Karpas-422 (cell line): ENCODE measurements at places on chromosomes 2 and 18. TPM values are rescaled to one million over a fixed set of nuclear protein-coding genes. Genes with fewer than 3 reads are reported as not detected.

DNA sequence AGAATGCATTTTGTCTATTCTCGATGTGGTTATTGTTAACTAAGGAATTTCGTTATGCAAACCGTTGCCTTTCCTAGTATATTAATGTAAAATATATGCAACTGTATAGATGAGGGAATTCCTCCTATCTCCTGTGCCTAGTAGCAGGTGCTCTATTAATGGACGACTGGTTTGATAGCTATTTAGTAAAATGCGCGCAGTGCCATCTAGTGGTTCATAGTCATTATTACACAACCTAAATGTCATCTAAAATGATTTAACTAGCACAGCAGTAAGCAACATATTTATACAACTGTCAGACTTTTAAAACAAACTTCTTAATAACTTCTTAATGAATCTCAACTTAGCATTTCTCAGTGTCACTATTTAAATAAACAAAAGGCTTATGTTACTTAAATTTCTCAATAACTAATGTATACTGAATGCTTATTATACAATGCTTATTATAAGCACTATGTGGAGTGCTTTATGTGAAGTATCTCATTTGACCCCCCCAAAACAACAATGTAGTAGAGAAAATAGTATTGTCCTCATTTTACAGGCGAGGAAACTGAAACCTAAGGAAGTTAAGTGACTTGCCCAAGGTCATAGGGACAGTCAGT, 77.9 kb downstream of the DTNA start:
- DNase-seq, result peak; percentile 84

- no peak for DNase-seq
These were observed 141.3 kb downstream of the PXDN start for GRCh38 chr2:1603059-1603458.

DNA sequence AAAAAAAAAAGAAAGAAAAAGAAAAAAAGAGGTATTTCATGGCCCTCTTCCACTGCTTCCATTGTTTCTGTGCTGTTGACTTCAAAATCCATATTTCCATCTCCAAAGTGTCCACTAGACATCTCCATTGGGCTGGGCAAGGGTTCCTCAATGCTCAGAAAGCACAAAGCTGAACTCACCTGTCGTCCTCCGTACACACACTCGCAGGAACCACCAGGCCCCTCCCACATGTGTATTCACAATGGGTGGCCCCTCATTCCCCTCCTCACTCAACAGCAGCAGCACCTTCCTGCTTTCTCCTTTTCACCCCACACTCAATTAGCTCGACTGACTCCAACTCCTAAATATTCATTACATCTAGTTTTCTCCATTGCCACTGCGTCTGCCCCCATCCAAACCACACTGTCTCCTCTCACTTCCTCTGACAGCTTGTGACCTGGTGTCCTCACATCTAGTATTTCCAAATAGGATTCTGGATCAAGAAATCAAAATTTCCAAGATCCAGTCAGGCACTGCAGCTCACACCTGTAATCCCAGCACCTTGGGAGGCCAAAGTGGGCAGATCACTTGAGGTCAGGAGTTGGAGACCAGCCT, 25.2 kb downstream of the OSBPL1A start:
- DNase-seq, result no peak

ACYP2 gene
- 19.8 and 22.8 TPM in 2 replicates for total RNA-seq

PLGLB2 gene
- total RNA-seq, result 3.2 and 11.1 TPM in 2 replicates

GRCh38 chr2:138209009-138209408, 244.7 kb downstream of the HNMT start:
- DNase-seq, result no peak

DNA sequence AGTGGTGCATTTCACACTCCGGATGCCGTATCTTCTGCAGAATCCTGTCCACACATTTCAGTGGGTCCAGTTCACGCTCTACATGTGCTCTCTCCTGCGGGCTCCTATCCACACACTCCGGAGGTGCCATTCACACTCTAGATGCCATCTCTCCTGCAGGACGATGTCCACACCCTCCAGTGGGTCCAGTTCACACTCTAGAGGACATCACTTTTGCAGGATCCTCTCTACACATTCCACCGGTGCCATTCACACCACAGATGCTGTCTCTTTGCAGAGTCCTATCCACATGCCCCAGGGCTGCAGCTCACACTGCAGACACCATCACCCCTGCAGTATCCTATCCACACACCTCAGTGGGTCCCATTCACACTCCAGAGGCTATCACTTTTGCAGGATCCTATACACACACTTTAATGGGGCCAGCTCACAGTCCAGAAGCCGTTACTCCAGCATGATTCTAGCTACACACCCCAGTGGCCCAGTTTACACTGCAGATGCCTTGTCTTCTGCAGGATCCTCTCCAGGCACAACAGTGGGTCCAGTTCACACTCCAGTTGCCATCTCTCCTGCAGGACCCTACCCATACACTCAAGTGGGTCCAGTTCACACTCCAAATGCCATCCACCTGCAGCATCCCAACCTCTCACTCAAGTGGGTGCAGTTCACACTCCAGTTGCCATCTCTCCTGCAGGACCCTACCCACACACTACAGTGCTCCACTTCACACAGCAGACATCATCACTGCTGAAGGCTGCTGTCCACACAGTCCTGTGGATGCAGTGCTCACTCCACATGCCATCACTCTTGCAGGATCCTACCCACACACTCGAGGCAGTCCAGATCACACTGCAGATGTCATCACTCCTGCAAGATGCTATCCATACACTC, 2.1 kb upstream of the PXDN start:
- DNase-seq, result no peak

- DNase-seq, result no peak
These were observed 44.2 kb upstream of the AQP4 start for GRCh38 chr18:26909599-26910290.

- DNase-seq, result no peak
These were observed 52.5 kb upstream of the MCFD2 start for GRCh38 chr2:46967990-46968647.

SERPINB3 gene
- total RNA-seq, result not detected in 2 replicates

DNA sequence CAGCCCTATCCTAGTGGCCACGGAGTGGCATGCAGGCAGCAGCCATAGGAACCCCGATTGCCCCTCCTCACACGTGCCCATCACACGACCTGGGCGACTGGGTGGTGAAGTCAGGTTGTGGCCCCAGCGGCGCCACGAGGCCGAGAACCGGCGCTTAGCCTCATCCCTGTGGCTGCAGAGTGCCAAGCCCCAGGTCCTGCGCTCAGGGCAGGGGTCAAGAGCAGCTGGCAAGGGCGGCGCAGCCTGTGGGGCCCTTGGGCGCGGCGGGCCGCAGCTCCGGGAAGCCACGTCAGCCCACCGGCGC, 73.3 kb downstream of the RPIA start:
- DNase-seq, result no peak

DNA sequence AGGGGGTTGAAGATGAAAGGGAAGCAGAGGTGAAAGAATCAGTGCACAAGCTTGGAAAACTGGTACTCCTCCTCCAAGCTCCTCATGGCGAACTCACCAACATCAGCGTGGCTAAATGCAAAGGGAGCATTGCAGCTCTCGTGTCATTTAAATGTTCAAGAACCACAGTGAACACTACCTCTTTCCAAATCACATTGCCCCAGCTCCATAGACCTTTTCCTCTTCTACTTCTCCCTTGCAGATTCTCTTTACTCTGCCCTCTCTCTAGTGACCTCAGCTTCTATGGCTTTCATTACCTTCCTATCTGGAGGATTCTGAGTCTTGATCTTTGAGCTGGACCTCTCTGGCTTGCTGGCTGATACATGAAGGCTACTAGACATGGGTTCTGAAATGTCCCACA, 14.3 kb downstream of the EPB41L3 start:
- DNase-seq, result no peak

DNA sequence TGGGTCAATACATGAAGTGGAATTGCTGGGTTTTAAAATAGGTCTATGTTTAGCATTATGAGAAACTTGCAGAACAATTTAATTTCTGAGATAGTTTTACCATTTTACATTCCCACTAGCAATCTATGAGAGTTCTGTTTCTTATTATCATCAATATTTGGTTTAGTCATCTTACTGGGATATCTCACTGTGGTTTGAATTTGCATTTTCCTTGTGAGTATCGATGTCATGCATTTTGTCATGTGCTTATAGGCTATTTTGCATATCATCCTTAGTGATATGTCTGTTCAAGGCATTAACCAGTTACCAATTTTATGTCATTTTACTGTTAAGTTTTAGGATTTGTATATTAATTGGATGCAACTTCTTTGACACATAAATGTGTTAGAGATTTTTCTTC, 204.4 kb downstream of the MCFD2 start:
- DNase-seq, result no peak

SIX2 gene
- total RNA-seq, result not detected in 2 replicates

IL1A gene
- total RNA-seq, result 0.15 TPM in 1 of 2 replicates, not detected in the other

TPO gene
- total RNA-seq, result not detected in 2 replicates

ADGRF3 gene
- 0.25 TPM in 1 of 2 replicates, not detected in the other for total RNA-seq

MYCN gene
- not detected in 2 replicates for total RNA-seq

- no peak for DNase-seq
These were observed 283.6 kb downstream of the CYP26B1 start for GRCh38 chr2:71864085-71864484.

- no peak for DNase-seq
These were observed 48.4 kb downstream of the BOLA3 start for GRCh38 chr2:74099271-74099670.

PSMA8 gene
- total RNA-seq, result not detected in 2 replicates

GCA gene
- 0.11 TPM in 1 of 2 replicates, not detected in the other for total RNA-seq

GRCh38 chr2:55415300-55415699, 4.4 kb downstream of the CCDC88A start:
- DNase-seq, result no peak

DNA sequence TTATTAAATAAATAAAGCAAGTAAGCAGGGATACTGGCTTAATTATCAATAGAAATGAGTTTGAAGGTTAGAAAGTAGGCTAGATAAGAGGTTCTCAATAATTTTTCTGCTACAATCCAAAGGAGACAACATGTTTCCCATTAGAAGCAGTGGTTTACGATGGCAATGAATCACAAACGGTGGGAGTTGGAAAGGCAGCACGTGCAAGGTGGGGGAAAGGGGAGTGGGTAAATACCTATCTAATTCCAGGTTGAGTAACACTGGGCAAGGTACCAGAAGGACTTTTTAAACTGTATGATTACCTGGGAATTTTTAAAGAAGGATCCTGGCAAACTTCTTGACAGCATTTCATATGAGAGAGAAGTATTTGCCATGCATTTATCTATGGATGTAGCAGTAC, 289.9 kb downstream of the NBAS start:
- DNase-seq, result no peak

CPO gene
- not detected in 2 replicates for total RNA-seq

DNA sequence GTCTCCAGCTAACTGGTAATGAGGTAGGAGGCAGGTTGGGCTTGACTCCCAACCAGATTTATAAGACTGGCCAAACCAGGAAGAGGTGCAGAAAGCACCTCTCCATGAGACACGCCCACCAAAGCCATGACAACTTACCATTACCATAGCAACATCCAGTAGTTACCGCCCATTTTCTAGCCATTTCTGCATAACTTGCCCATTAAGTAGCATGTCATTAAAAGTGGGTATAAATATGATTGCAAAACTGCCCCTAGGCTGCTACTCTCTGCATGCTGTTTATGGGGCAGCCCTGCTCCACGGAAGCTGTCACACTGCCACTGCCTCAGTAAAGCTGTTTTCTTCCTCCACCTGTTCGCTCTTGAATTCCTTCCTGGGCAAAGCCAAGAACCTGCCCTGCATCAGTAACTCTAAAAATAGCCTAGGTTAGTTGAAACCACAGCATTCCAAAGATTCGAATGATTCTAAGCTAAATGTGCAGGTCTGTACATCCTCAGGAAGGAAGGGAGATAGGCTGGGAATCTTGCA, 131.9 kb downstream of the ATL2 start:
- peak; percentile 57 for DNase-seq
